SHP77 treated with DMSO at 0.1 percent for 48 hours (cell line): ENCODE measurements at places on chromosomes 1 and 21.

DNA sequence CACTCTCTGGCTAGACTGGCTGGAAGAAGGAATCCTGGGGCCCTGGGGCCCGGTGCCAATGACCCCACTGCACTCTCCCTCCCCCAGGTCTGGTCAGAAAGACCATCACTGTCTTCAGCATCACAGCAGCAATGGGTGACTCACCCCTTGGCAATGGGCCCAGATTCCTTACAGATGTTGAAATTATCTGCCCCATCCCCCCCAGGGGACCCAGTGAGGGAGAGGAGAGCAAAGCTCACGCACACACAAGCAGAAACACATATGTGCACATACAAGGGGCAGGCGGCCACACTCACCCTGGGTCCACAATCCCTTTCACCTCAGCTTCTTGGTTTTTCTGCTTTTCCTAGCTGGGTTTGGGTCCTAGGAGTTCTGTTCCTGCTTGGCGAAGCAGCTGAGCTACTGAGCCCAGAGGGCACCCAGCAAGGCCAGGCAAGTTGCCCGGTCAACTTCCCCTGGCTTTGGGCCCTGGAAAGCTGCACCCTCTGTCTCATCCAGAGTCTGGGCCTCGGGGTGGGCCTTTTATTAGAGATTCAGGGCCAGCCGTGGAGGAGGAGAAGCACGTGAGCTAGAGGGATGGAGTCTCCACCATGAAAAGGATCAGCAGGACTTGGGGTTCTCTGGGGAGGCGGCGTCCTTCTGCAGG, 2.6 kb downstream of the COL16A1 start:
- DNase-seq: peak; percentile 59

GRCh38 chr1:32014199-32014947, 705 bp downstream of the KHDRBS1 start:
- DNase-seq: no peak

DNA sequence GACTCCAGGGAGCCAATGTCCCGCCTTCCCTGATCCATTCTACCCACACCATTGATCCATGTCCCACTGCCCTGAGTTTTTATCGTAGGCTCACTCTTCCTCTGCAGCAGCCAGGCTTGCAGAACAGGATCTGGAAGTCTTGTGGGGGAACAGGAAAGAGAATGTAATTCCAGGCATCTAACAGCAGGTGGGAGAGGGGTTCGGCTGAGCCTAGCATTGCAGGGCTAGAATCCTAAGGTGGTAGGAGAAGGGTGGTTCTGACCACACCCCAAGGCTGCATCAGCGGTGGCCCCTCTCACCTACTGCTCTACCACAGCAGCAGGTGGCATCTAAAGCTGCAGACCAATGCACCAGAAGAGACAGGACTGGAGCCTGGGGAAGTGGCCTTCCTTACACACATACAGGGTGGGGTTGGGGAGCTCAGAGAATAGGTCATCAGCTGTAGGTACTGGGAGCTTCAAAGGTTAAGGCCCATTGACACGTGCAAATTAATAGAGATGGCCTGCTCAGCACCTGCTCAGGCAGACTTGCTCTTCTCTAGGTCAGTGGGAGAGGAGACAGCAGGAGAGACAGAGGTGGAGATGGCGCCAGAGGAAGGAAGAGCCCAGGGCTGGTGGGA, 20.5 kb downstream of the KNCN start:
- DNase-seq: no peak

DNA sequence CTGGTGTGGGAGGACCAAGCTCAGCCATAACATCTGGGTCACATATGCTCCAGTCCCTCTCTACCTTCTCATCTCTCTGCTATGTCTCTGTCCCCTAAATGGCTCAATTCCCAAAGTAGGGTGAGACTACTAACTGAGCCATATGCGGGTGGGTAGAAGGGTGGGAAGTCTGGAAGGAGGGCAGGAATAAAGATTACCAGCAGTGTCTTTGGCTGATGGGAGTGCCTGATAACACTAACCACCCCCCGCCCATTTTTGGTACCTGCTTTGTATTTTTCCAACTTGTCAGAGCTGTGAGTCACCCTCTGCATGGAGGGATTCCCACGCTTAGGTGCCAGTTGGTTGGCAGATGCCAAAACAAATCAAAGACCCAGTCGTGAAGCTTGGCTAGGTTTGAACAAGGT, 14.9 kb upstream of the SSBP3 start:
- no peak for DNase-seq

- no peak for DNase-seq
Observed at GRCh38 chr1:189351960-189352359, 1125.7 kb downstream of the BRINP3 start.

DNA sequence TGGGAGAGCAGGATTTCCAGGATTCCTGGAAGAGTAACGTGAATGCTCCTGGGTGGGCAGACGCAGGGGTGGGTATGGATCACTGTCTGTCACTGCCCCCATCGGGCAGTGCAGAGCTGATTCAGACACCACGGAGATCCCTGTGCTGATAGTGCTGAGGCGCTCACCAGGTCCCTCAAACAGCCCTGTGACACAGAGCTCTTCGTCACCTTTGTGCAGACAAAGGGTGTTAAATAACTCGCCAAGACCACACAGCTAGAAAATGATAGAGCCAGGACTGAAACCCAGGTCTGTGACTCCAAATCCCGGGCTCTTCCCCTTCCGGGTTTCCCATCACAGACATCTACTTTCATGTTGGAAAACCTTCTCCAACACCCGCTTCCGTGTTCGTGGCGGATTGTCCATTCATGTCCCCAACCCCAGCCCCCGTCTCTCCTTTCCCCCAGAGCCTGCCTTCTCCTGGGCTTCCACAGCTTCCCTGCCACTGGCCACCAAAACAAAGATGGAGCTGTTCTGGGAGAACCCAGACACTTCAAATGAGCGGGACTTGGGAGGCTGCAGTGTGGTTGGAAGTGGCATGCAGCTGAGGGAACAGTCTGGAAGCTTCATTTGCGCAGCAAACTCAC, 2.6 kb downstream of the EFHD2 start:
- no peak for DNase-seq

- DNase-seq: no peak
Observed at GRCh38 chr1:8152731-8153702, 126.9 kb upstream of the ERRFI1 start.

- no peak for DNase-seq
Observed at GRCh38 chr21:30760776-30761175, 5.5 kb upstream of the KRTAP21-1 start.

- no peak for DNase-seq
Observed at GRCh38 chr1:215081661-215082531, 641 bp upstream of the KCNK2 start.

DNA sequence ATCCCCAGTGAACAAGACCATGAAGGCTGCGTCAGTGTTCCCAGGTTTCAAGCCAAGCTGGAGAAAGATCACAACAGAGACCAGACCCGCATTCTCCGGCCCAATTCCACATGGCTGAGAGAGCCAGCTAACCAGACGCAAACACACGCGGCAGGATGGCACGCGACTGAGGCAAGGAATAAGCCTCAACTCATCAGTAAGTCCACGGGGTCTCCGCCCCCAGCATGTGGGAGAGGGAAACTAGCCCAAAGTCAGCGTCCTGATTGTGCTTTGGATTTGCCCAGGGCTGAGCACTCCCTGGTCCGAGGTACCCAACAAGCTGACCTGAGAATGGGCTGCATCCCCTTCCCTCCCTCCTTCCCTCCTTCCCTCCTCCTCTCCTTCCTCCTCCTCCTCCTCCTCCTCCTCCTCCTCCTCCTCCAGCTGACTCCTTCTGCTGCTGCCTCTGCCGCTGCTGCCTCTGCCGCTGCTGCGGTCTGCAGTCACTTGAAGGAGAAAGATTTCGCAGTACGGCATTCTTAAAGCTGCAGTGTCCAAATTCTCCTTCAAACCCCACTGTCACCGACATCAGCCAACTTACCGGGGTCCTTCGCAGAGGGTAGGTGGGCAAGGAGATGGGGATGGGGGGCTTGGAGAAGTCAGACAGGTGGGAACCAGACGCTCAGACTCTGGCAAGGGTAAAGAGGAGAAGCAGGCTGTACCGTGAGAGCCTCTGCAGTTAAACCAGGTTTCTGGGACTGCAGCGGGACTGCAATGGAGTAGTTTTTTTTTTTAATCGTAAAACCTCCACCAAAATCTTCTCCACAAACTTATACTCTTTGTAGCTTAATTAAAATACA, 33.0 kb upstream of the H6PD start:
- DNase-seq: no peak

GRCh38 chr1:99328171-99328570, 63.9 kb downstream of the PLPPR4 start:
- no peak for DNase-seq

DNA sequence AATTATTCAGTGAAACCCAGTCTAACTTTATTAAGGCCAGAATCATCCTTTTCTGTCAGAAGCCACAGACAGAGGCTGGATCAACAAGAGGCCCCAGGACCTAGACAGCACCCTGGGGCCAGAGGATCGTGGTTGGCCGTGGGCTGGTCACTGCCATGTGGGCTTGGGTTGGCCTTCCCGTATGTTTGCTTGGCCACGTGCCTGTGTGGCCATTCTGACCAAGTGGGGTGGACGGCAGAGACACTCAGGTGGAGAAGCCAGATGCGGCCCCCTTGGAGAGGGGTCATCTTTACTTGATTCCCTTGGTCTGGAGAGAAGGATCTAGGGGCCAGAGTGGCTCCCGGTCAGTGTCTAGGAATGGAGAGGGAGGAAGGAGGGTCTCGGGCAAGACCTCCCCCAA, 327.9 kb downstream of the CAMTA1 start:
- no peak for DNase-seq

DNA sequence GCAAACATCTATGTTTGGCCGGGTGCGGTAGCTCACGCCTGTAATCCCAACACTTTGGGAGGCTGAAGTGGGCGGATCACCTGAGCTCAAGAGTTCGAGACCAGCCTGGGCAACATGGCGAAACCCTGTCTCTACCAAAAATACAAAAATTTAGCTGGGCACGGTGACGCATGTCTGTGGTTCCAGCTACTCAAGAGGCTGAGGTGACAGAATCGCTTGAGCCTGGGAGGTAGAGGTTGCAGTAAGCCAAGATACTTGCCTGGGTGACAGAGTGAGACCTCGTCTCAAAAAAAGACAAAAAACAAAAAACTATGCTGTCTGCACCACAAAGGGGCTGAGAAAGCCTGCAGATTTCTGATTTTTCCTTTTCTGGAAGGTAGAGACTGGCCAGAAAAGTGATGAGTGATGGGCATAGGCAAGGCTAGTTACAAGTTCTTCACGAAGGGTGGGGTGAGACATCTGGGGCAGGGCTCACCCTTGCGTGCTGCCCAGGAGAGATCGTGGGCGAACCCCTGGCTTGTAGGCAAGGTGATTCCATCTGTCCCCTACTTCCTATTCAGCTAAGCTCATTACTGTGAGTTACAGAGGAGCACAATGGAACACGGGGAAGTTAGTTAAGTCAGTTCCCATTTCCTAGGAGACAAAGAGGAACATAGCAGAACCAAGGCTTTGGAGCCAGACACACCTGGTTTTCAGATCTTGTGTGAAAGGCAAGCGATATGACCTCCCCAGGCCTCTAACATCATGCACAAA, 3.2 kb downstream of the SLC2A1 start:
- no peak for DNase-seq

GRCh38 chr1:151273924-151274466, 8.1 kb upstream of the ZNF687 start:
- no peak for DNase-seq

DNA sequence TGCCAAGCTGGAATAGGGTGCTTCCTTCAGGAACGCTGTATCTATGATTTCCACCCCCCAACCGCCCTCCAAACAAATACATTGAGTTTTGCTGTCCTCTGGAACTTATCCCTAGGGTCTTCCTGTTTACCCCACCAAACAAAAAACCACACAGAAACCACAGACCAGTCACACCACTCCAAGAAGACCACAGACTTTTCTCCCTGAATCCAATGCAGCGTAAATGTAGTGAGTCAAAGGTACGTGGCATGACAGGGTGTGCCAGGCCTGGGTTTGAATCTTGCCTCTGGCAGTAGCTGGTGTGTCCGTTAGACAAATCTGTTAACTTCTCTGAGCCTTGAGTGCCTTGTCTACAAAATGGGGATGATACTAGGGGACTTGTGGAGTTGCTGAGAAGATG, 27.8 kb downstream of the ASAP3 start:
- DNase-seq: no peak

DNA sequence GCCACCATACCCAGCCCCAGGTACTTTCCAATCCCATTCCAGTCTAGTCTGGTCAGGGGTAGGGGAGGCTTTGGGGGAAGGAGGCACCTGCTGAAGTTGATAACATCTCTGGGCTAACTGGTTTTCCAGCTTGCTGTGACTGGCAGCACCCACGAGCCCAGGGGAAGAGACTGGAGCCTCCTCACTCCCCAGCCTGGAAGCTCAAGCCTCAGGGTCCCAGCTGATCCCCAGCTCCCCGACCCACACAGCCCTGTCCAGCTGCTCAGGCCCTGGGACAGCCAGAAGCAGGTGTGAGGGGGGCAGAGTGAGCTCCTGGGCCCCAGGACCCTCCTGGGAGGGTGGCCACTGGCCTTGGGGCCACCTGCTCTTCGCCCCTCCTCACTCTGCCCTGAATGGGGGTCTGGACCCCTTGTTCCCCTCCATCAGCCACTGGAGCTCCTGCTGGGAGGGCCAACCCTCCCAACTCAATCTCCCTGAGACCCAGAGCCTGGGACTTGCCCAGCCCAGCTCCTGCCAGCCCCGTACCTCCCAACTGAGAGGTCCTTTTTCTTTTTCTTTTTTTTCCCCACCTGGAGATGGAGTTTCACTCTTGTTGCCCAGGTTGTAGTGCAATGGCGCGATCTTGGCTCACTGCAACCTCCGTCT, 23.5 kb upstream of the RNU1-4 start:
- no peak for DNase-seq

- DNase-seq: no peak
Observed at GRCh38 chr1:29894311-29894710, 658.0 kb downstream of the PTPRU start.

DNA sequence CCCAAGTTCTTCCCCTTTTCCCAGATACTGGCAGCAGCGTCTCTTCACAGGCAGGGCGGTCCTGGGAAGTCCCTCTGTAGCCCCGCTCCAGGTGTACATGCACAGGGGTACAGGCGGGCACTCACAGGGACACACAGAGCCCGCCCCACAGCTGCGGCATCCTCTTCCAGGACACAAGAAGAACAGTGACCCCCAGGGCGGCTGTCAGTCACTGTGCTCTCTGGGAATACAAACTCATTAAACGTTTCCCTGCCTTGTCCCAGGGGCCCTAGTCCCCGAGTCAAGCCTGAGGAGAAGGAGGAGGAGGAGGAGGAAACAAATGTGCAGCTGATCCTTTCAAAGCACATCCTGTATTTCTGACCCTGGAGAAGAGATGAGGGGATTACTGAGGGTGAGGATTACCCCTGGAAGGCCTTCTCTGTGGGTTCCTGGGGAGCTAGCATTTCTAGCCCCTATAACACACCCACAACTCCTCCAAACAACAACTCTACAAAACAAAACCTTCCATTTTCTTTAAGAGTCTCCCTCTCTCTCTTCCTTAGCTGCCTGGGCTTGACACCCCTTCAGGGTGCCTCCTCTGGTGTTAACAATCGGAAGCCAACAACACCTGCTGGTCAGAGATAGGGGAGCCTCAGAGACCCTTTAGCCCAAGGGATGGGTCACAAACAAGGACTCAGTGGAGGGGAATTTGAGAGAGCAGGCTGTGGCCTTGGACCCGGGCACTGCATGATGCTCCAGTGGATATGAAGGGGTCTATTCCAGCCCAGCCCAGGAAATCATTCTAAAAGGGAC, 28.4 kb upstream of the DMBX1 start:
- DNase-seq: no peak

GRCh38 chr21:45562965-45563364, 20.7 kb upstream of the SLC19A1 start:
- DNase-seq: no peak
